ENCODE measurements at places on chromosomes 11 and 22.

DNA sequence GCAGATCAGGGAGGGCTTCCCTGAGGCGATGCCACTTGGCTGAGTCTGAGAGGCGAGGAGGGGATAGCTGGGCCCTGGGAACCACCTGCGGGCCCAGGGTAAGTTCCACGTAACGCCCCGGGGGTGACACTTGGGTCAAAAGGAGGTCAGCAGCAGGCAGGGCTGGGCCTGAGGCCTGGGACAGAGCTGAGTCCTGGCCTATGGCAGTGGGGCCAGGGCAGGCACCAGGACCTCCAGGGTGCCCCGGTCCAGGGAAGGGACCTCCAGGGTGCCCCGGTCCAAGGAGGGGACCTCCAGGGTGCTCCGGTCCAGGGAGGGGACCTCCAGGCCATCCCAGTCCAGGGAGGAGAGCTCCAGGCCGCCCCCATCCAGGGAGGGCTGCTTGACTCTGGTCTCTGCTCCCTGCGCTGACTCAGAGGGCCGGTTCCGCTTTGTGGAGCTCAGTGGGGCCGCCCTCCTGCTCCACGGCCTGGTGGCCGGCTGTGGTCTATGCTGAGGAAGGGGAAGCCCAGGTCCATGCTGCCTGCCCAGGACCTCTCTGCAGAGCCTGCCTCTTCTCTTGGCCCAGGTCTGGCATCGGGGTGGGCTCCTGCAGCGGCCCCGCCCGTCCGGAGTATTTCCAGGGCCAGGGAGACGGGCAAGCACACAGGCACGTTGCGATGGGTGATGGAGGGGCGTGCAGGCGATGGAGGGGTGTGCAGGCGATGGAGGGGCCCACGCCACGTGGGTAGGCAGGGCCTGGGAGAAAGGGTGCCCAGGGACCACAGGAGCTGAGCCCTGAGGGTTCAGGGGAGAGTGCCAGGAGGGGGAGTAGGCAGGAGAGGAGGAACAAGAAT lies 19.5 kb upstream of the WNT7B start:
- DNase-seq: no peak

- DNase-seq: no peak
Measured at GRCh38 chr22:42881982-42882656, 25.0 kb upstream of the ARFGAP3 start.

GRCh38 chr11:61966734-61967115 lies 709 bp downstream of the FTH1 start:
- DNase-seq: no peak

GRCh38 chr11:11476971-11477645 lies 124.1 kb upstream of the CSNK2A3 start:
- no peak for DNase-seq

GRCh38 chr11:109247071-109247470 lies 174.9 kb upstream of the C11orf87 start:
- DNase-seq: no peak

- DNase-seq: no peak
Measured at GRCh38 chr22:48797731-48798130, 1029.9 kb downstream of the BRD1 start.

GRCh38 chr11:13672576-13673210 lies 4.2 kb downstream of the FAR1 start:
- DNase-seq: no peak
